ENCODE measurements at places on chromosomes 2 and 18.
A peak's percentile ranks its signal among the peaks of the same experiment; 100 is the strongest.

GRCh38 chr18:79413025-79413424, 17.3 kb downstream of the NFATC1 start:
- DNase-seq: no peak

DNA sequence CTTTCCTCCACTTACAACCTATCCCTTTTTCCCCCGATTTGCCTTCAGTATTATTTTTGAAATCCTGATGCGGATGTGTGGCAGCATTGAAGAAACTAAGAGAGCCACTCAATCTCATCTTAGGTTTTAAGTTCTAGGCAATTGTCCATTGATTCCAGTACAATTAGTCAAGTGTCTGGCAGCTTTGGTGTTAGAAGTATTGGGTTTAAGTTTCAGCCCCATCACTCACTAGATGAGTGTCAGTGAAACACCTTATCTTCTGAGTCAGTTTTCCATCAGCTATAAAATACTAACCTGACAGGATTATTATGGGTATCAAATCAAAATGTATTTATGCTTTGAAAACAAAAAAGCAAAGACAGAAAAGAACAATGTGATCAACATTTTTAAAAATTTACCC, 16.8 kb upstream of the CUL3 start:
- no peak for DNase-seq

DNA sequence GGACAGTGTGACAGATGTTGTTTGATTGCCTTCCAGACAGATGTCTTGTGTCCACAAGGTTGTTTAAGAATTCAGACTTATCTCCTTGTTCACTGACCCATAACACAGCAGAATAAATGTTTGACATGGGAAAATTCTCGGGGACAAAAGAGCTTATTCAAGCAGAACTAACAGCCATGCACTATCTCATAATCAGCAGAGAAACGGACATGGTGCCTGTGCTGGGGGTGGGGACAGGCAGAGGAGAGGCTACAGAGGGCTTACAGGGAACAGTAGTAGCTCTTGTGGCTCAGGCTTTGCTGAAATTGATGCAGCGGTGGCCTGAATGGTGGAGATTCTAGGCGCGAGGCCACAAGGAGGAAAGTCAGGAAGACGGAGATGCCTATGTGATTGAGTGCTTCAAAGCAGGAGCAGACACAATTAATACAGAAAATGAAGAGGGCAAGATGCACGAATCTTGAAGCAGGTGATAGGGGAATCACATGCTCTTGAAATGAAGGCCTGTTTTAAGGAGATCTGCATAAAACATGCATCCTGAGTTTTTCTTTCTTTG, 62.0 kb upstream of the CAB39 start:
- DNase-seq: no peak

DNA sequence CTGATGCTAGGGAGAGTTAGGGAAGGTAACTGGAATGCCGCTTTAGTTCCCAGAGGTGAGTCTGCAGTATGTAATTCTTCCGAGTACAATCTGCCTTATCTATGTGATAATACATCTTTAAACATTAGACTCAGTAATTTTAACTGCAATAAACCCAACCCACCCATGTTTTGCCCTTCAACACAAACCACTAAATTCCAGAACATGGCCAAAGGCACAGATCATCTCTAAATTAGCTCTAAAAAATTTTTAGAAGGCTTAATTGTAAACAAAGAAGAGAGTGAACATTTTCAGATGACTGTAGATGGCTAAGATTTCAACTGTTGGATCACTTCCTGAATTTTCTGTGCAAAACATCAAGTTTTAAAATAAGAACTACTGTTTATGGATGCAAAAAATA, 488.7 kb upstream of the ID2 start:
- DNase-seq: no peak

DNA sequence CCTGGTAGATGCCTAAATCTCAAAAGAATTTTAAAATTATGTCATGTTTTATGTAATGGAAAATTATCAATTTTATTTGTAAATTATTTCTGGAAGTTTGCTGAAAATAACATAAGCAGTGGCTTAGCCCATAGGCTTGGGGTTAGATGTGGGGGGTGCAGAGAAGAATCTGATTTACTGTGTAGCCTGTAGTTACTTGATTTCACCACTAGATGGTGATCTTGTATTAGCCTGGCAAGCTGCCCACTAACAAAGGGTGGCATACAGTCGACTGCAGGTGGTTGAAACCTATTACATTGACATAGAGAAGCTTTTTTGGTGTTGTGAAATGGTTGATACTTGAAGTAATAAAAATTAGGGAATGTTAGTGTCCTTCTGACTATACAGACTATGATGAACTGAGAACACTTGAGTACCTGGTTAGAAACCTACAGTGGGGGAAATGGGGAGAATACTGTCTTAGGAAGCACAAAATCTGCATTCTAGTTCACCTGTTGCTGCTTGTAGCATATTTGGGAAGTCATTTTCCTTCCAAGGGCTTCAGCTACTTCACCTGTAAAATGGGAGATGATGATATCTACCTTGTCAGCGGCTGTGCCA, 191.0 kb upstream of the LHCGR start:
- DNase-seq: peak; percentile 2

DNA sequence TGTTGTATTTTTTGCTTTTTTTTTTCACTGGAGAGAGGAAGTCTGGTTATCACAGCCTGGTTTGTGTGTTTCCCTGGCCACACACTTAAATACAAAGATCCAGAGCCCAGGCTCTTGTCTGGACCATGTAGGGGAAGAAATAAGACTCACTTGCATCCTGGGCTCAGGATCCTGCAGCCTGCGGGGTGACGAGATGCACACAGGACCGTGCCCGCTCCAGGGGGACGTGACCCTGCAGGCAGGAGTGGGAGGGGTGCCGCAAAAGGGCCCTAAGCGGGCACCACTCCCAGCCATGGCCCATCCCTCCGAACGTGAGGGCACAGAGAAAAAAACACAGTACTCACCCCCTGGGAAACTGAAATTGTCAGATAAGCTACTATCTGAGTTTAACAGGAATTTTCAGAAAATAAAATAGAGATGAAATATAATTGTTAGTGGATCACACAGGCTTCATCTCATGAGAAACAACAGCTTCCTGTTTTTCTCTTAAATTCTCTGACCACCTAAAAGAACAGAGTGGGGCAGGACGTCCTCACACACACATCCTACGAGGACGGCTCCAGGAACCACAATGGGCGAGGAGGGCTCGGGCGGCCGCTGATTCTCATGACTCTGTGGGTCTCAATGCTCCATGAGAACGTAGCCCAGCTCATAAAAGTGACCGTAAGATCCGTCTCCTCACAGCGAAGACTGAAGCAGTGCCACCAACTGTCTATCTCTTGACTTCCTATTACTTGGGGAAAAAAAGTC, 142.6 kb upstream of the ALKAL2 start:
- no peak for DNase-seq

DNA sequence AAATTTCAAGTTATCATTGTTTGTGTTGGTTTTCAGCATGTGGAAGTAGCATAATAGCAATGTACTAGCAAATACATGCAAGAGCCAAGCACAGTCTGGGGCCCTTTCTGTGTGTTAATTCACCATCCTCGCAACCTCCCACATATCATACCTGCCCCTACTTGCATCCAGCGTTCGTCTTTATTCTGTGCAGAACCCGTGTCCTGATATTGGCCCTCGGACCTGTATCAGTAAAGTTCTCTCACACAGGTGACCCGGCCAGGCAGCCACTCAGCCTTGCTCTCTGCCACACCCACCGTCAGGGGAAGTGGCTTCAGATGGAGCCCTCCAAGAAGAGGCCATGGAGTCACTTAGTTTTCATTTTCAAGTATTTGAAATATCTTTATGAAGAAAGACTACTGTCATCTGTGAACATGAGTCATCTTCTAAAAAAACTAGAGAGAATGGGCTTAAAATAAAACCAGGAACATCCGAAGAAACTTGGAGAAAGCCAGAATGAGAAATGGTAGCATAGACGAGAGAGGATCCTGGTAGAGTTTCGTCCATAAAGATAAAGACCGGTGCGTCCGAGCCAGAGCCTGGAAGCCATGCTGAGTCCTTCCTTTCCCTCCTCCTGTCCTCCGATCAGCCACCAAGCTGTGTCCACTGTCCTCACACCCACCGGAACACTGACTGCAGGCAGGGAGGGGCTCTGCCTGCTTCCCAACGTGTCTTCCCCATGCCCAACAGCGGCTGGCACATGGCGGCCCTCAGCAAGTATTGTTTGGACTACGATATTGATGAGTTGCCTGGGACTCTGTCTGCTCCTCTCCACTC, 57.3 kb upstream of the RPL31 start:
- DNase-seq: no peak

DNA sequence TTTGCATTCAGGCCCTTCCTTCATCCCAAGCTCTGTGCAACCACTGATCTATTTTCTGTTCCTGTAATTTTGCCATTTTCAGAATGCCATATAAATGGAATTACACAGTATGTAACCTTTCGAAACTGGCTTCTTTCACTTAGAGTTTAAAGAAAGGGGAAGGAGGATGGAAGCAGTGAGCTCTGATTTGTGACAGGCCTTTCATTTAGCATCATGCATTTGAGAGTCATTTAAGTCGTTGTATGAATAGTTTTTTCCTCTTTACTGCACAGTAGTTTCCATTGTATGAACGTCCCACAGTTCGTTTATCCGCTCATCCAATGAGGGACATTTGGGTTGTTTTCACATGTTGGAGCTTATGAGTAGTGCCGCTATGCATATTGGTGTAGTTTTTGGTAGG, 67.0 kb downstream of the LBH start:
- DNase-seq: no peak

DNA sequence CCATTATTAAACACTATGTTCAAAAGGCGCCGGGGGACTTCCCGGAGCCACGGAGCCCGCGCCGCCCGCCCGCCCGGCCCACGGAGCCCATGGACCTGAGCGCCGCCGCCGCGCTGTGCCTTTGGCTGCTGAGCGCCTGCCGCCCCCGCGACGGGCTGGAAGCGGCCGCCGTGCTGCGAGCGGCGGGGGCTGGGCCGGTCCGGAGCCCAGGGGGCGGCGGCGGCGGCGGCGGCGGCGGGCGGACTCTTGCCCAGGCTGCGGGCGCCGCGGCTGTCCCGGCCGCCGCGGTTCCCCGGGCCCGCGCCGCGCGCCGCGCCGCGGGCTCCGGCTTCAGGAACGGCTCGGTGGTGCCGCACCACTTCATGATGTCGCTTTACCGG, 197 bp downstream of the GDF7 start:
- no peak for DNase-seq
